ENCODE measurements at places on chromosomes 3 and 15.
A peak's percentile ranks its signal among the peaks of the same experiment; 100 is the strongest.

- DNase-seq, result no peak
Observed at GRCh38 chr3:105866656-105867653, 1.9 kb downstream of the CBLB start.

DNA sequence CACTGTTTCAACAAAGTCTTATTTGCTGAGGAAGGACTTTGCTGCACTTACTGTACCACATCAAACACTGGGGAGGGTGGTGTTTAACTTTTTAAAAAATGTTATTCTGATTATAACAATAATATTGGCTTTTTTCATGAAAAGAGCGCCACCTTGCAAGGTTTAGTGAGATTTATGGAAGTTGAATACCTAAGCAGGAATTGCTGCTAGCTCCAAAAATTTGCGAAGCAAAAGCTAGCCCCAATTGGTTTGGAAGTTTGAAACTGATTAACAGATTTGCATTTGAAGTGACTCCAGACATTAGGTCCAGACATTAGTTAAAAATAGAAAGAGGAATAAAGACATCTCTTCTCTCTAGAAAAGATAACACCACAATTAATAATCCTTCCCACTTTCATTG, 6.7 kb downstream of the ZIC1 start:
- DNase-seq, result no peak

DNA sequence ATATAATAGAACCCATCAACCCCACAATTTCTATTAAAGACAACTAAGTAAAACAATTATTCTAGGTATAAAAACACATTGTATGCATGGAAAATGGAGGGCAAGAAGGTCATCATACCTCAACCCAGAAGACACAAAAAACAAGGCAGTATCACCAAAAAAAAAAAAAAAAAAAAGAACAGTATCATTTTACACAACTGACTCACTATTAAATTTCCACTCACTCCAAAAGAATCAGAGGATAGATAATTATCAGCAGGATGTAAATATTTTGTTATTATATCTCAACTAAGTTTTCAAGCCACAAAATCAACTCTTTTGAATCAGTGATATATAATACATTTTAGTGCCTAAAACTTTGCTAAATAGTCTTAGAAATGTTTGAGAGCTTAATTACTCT, 55.0 kb downstream of the CLASP2 start:
- no peak for DNase-seq

GRCh38 chr3:31373681-31374080, 159.0 kb upstream of the STT3B start:
- no peak for DNase-seq

GRCh38 chr15:76299786-76300185, 11.5 kb downstream of the ETFA start:
- no peak for DNase-seq

- no peak for DNase-seq
Observed at GRCh38 chr3:98800401-98800800, 37.3 kb downstream of the ST3GAL6 start.

DNA sequence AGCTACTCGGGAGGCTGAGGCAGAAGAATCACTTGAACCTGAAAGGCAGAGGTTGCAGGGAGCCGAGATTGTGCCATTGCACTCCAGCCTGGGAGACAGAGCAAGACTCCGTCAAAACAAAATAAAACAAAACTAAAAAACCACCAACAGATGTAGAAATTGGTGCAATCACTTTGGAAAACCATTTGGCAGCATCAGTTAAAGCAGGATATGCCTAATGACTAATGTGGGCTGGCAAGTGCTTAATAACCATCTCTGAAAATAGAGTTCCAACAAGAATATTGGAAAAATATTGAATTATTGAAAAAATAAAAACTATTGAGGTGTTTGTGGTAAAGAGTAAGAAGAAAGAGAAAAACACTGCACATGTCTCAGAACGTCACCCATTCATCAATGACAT, 16.1 kb upstream of the RTP3 start:
- no peak for DNase-seq

GRCh38 chr15:77526595-77527163, 106.0 kb downstream of the HMG20A start:
- no peak for DNase-seq

DNA sequence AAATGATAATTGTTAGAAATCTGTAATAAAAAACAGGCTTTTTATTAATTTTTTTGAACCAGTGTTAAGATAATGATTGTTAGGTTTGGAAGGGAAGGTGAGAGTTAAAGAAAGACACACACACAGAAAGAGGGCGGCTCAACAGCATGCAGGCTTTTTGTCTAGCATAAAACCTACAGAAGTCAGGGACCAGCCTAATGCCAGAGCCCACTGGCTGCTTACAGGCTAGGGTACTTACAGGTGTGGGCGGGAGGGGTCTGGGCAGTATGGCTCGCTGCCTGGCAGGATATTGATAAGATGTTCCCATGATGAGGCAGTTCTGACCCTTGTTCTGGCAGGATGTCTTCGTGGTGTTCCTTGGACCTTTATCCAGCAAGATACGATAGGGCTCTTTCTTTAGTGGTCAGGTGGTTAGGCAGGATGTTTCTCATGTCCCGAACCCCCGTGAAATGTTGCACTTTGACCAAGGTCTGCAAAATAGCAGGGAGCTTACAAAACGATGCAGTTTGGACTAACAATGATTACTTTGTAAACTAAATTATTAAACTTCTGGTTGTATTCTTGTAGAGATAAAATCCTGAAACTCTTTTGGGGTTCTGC, 84.7 kb downstream of the DCUN1D1 start:
- no peak for DNase-seq

- DNase-seq, result no peak
Observed at GRCh38 chr3:41661796-41662195, 300.1 kb downstream of the ULK4 start.

DNA sequence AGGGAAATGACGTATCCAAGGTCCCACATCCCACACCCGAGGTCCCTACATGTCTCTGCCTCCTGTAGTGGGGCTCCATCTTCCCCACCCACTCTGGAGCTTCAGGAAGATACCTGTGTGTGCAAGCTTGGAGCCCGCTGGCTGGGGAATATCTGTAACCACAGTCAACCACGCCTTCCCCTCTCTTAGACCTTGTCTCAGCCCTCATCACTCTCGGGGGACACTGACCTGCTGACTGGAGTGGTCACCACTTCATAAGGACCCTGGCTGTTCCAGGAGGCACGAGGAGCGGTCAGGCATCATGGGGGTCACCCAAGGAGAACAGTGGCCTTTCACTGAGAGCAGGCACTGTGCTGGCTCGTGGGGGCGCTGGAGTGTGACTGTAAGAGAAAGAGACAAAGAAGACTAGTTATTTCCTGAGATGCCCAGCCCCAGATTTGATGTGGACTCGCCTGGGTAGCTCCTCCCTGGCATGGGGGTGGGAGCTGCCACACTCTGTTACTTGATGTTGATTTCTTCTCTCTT, 48.6 kb downstream of the CTXND1 start:
- no peak for DNase-seq

DNA sequence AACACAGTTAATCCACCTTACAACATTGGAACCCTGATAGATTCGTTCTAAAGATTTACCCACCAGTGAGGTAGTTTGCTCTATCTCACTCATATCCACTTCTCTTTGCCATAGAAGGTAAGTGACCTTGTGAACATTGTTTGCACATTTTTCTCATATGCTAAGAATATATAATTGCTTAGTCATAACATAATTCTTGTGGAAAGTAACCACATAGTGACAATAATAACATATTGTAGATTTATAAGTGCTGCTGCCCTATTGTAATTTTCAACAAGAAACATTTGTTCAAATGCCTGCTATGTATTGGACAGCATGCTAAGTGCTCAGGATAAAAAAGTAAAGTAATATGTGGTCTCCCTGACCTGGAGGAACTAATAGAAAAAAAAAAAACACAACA, 554.2 kb upstream of the KCNMB2 start:
- no peak for DNase-seq

- DNase-seq, result no peak
Observed at GRCh38 chr3:187066228-187066995, 72.9 kb downstream of the RPL39L start.

GRCh38 chr15:78988361-78988911, 43.6 kb upstream of the CTSH start:
- peak; percentile 72 for DNase-seq

- peak; percentile 46 for DNase-seq
Observed at GRCh38 chr3:138068579-138069174, 46.7 kb downstream of the DZIP1L start.

GRCh38 chr3:68504201-68504600, 428.1 kb downstream of the TAFA4 start:
- no peak for DNase-seq

DNA sequence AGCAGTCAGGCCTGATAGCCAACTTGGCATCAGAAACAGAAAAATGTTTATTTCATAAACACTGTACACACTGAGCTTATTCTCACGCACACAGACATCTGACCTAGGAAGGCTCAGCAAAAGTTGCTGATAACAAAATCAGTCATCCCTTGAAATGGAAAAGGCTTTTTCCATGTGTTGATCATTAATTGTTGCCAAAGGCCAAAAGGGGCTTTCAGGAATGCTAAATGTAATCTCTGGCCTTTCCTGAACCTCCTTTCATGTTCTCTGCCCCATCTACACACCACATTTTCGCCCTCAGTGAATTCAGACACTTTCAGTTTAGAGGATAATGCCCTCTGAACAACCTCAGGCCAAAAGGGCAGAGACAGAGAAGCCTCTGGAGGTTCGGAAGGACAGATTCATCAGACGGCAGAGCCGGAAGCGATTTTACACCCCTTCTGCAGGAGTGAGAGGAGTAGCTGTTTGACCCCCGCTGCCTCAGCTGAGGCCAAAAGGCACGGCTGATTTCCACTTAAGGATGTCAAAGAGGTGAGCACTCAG, 14.5 kb downstream of the RTP4 start:
- DNase-seq, result no peak

- no peak for DNase-seq
Observed at GRCh38 chr15:51103330-51103729, 8.6 kb upstream of the TNFAIP8L3 start.

DNA sequence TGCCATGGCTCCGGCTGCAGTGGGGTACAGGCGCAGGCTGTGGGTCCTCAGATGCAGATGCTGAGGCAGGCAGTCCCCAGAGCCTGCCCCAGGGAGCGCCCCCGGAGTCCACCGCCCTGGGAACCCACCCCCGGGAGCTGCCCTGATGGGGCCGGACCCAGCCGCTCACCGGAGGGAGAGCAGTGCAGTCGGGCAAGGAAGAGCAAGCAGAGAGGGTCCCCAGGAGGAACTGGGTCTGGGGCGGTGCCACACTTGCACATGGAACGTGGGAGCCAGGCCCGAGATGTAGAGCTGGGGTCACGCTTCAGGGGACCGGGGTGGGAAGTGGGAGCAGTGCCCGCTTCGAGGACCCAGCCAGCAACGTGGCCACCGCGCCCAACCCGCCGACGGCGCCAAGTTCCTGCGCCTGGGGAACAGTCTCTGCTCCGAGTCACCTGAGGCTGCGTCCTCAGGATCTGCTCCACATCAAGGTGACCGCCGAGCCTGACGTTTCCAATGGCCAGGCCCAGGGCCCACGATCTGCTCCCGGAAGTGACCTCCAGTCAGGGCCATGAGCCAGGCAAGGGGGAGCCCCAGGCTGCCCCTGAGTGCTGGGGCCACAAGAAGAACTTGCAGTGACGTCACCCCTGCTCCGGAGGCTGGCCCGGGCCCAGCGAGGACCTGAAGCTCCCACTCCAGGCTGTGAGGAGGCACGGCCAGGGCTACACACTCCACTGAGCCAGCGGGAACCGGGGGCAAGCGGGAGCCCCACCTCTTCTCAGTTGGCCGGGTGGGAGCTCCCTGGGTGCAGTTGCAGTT, 27.0 kb upstream of the TFG start:
- no peak for DNase-seq

DNA sequence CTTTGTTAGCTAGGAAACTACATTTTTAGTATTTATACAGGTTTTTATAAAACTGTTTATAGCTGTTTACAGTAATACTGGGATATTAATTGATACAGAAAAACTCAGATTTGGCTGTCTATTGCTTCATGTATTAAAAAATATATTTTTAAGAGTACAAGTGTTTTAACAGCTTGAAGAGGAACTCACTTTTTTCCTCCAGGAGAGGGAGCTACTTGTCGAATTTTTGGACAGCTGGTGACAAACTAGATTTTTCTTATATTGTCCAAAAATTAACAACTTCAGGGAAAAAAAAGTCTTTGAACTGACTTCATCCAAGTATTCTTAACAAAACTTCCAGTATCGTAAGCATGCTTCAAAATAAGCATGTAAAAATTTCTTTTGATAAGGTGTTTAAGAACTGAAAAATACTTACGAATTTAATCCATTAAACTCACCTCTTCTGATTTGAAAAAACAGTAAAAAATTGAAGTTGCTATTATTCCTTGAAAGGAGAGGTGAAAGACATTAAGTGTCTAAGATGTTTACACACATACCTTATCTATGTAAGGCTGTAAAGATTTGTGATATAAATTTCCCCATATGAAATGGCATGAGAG, 4.0 kb downstream of the DIPK2A start:
- DNase-seq, result no peak

GRCh38 chr15:31069360-31070000, 32.0 kb downstream of the TRPM1 start:
- DNase-seq, result no peak

GRCh38 chr15:60797444-60798040, 318.6 kb upstream of the ICE2 start:
- DNase-seq, result no peak

- DNase-seq, result no peak
Observed at GRCh38 chr15:48537271-48538113, 108.0 kb downstream of the FBN1 start.

GRCh38 chr15:68586274-68586961, 7.6 kb downstream of the CORO2B start:
- DNase-seq, result peak; percentile 73

- no peak for DNase-seq
Observed at GRCh38 chr15:58515807-58516206, 84.0 kb downstream of the LIPC start.

DNA sequence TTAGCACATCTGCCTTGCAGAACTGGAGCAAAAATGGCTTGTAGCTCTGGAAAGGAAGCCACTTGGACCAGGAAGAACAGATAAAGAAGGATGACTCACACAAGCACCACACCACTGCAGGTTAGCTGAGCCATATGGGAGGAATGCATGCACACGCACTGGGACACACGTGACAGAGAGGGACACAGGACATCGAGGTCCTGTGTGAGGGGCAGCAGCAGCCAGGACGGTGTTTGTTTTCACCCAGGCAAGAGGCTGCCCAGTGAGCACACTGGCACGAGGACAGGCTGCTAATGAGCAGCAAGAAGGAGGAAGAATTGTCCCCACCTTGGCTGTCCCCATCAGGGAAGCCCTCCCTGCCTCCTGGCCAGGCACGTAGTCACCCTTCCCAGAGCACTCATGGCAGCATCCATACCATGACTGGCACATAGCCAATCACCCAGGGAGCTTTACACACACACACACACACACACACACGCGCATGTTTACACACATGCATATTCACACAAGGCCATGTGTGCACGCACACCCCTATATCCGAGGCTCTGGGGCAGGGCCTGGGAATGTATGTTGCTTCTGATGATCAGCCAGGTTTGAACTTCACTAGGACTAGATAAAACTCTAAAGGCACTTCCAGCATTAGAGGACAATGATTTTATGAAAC, 24.0 kb upstream of the SPTBN5 start:
- DNase-seq, result no peak

- DNase-seq, result no peak
Observed at GRCh38 chr3:54206874-54207273, 84.5 kb downstream of the CACNA2D3 start.
